ENCODE measurements at places on chromosomes 16 and 17.

DNA sequence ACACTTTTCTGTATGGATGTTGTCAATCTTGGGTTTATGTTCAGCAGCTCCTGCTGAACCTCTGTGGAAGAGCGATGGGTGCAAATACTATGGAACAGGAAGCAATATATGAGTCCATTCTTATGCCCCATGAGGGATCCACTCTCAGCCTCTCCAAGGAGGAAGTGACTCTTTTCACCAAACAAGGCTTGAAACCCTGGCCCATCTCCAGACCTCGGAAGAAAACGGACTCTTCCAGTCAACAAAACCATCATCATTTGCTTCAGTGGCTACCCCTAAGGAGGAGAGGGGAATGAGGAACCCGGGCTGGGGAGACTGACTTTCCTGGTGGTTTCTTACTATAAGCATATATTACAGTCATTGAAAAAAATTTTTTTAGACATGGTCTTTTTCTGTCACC is 206.2 kb downstream of the AXIN2 start:
- DNase-seq = no peak

GRCh38 chr16:81599034-81599744 is 154.6 kb downstream of the CMIP start:
- no peak for DNase-seq

DNA sequence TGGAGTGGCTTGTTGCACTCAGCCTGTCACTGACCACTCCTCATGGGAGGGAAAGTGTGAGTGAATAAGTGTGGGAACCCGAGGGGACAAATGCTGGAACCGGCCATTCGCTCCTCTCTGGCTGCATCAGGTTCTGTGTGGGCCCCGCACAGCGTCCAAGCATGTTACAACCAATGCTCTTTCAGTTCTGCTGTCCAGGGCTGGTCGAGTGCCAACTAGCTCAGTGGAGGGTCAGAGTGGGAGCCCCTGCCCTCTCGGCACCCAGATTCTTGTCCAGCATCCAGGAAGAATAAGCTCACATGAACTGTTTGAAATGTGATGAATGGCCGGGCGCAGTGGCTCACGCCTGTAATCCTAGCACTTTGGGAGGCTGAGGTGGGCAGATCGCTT is 48.3 kb upstream of the FBXO47 start:
- DNase-seq = no peak

GRCh38 chr17:13462146-13462545 is 139.6 kb downstream of the HS3ST3A1 start:
- no peak for DNase-seq

DNA sequence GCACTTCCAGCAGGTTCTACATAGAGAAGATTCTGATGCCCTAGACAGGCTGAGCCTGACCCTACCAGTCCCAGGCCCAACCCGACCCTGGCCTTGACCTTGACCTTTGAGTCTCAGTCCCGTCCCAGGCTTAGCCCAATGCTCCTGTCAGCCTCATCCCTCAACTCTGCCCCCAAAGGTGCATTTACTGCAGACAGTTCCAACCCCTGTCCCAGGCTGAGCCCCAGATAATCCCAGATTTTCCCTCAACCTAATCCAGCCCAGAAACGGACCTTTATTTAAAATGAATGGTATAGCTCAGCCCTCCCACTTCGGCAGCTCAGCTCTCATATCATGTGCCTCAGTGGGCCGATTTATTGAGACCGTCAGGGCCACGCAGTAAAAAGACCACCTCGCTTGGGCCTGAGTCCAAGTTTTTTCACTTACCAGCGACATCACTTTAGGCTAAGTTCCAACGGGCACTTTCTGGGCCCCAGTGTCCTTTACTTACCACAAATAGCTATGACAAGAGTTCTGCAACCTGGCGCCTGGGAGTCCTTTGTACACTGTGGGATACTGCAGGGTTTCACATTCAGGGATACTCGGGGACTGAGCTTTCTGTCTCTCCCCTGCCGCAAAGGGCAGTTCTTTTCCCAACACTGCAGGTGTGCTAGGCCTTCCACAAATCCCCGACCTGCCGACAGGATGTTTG is 89.5 kb downstream of the WSCD1 start:
- no peak for DNase-seq

Measured in ureter (tissue), 1 donor.